Head of caudate nucleus (tissue), 42 donors: ENCODE measurements at places on chromosomes 16 and 17.

GRCh38 chr17:9324864-9325263 is 250.8 kb downstream of the STX8 start:
- DNase-seq: no peak

GRCh38 chr16:27703545-27703944 is 153.6 kb downstream of the KATNIP start:
- peak; percentile 9 for DNase-seq

DNA sequence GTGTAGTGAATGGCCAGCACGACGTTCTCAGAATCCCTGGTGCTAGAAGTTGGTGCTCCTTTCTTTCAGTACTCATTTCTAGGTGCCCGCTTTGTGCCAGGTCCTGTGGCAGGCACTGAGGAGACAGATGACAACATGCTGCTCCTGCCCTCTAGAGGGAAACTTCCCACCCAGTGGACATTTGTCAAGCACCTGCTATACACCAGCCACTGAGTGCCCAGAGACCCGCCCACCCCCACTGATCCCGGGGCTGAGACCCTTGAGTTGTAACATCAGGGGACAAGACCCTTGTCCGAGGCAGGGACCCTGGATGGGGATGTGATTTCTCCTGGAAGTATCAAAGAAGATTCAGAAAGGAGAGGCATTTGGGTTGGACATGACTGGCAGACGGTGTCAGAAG is 25.1 kb downstream of the UNC13D start:
- DNase-seq: no peak

DNA sequence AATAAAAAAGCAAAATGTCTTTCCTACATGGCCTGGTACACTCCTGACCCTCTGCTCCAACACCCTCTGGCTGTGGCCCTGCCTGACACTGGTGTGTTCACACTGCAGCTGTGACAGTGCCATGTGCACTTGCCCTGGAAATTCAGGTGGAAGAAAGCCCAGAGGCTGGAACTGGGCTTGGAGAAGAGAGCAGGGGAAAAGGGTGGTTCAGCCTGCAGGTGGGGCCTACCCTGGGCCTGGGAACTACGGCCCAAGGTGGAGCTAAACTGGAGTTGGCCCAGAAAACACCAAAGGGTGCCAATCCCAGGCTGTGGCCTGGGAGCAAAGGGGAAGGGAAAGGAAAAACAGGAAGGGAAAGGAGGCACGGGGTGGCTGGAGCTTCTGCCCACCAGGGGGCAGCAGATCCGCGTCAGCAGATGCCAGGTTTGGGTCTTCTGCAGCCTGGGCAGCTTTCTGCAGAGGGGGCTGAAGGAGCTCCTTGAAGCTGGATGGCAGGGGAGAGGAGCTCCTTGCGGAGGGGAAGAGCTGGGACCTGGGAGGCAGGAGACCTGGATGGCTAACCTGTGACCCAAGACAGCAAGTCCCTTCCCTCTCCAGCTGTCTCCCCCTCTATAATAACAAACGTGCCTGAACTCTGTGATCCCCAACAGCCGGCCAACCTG is 15.4 kb upstream of the CTCF start:
- DNase-seq: peak; percentile 61

DNA sequence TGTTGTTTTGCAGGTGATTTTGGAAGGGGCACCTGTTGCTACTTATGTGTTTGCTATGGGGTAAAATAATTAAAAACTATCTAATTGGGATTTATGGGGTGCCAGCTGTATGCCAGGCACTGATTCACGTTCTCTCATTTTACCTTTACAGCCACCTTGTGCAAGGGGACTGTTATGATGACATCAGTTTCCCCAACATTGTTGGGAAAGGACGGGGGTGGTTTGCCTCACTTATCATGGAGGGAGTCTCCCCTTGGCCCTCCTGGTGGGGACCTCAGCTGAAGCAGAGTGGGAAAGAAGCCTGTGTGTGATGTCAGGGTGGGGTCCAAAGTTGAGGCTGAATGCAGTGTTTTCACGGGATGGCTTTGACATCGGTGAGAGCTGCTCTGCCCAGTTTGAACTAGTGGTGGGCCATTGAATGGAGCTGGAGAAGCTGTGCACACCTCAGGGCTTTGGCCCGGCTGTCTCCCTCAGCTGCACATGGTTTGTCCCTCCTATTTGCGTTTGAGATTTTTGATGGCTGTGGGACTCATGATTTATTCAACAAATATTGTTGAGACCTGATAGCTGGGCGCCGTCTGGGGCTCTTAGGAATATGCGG is 36.1 kb downstream of the CMIP start:
- DNase-seq: no peak

GRCh38 chr17:78918979-78919378 is 6.2 kb downstream of the TIMP2 start:
- no peak for DNase-seq

- no peak for DNase-seq
These were observed 52.5 kb downstream of the MRC2 start for GRCh38 chr17:62679866-62680377.

GRCh38 chr17:78652913-78653312 is 75.7 kb upstream of the DNAH17 start:
- no peak for DNase-seq

DNA sequence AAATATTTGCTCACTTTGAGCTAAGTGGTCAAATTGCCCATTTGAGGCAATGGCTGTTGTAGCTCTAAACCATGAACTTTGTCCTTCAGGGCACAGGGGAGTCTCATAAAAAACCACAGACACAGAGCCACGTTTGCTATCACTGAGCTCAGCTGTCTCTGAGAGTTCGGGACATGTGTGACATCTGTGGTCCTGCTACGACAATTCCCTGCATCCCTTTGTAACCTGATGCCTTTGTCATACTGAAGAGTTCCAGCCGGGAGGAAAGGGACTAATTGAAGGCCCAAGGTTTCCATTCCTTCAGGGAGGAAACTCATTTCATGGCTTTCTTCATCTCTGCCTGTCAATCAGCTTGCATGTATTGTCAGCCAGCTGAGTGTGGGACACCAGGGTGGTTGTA is 599.4 kb upstream of the CDH5 start:
- no peak for DNase-seq

DNA sequence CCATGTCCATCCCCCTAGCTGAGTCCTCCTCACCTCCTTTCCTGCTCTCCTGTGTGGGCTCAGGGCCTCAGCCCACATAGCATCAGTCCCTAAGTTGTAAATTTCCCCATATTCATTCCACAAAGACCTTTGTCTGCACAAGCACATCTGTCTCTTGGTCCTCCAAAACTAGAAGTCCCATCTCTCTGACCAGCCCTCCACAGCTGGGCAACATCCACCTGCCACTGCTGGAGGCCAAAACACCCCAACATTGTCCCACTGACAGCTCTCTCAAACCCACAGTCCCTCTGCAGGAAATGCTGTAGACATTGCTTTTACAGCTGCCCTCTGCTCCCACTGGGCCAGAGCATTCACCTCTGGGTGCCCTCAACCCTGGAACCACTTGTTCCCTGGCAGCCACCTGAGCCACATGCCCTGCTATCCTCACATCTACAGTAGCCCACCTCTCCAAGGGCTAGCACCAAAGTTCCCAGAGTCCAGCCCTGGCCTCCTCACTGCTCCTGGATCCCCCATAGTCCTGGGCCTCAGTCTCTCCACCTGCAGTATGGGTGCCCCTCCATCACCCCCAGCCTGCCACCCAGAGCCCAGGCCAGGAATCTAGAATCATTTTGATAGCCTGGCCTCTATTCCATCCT is 1722.7 kb downstream of the TP53TG3F start:
- DNase-seq: no peak
